ENCODE measurements at places on chromosomes 5 and 9.

DNA sequence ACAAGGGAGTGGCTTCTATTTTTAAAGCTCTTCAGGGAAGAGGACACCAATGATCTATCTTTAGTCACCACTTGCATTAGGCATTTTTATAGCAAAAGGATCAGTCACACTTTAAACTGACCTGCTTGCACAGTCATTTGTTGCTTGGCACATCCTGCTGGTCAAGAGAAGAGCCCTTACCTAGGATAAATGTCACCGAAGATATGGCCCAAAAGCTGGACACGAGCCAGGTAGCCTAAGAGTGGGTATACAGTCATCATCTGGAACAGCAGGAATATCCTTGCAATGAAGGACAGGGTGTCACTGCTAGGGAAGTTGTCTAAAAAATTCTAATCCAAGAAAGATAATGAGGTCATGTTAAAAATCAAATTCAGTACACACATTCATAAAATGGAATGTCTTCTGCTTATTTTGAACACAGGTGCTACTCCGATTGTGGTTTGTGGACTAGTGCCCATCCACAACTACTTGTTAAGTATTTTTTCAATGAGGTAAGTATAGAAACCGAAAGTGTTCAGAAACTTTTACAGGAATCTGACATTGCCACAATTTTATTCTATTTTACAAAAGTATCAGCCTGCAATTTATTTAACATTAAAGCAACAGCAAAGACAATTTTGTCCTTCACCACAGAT lies 78.4 kb downstream of the SLC38A9 start:
- DNase-seq, result no peak

DNA sequence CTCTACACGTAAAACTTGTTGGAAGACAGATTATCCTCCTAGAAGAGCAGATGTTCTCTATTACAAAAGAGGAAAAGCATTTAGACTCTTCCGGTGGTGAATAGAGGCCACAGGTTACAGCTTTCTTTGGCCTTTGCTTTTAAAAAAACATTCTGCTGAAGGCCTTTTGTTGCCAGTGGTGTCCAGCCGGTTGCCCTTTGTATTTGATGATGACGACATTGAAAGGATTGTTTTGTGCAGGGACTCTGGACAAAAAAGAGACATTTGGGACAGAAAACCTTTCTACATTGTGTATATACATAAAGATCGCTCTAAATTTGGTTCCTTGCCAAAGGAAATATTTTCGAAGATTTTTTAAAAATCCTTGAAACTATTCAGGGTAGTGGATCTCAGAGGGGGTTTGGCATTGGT lies 180.3 kb downstream of the C9orf152 start:
- no peak for DNase-seq

DNA sequence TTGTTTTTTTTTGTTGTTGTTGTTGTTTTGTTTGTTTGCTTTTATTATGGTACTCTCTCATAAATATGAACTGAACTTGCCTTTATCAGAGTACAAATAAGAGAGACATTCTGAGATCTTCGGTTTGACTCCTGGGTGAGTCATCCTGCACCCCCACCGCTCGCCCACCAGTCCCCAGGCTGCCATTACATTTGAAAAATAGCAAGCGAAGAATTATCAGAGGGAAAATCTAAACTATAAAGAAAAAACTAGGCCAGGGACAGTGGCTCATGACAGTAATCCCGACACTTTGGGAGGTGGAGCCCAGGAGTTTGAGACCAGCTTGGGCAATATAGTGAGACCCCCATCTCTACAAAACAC lies 122.1 kb upstream of the MAP3K1 start:
- DNase-seq, result no peak

GRCh38 chr5:64653766-64654560 lies 36.3 kb upstream of the SHISAL2B start:
- DNase-seq, result no peak

DNA sequence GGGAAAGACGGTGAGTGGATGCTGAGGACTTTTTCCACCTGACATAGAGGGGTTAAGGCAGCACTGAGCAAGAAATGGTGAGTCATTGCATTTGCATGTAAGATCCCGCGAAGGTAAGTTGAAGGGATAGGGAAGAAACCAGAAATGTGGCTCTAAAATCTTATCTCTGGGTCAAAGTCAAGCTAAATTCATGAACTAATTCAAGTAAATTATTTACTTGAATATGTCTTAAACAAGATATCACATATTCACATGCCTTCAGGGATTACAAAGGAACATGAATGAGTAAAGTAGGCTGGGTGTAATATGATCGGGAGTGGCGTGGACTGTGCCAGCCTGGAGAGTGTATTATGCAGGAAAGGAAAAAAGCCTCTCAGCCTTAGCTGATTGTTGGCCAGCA lies 74.4 kb upstream of the EQTN start:
- DNase-seq, result no peak

DNA sequence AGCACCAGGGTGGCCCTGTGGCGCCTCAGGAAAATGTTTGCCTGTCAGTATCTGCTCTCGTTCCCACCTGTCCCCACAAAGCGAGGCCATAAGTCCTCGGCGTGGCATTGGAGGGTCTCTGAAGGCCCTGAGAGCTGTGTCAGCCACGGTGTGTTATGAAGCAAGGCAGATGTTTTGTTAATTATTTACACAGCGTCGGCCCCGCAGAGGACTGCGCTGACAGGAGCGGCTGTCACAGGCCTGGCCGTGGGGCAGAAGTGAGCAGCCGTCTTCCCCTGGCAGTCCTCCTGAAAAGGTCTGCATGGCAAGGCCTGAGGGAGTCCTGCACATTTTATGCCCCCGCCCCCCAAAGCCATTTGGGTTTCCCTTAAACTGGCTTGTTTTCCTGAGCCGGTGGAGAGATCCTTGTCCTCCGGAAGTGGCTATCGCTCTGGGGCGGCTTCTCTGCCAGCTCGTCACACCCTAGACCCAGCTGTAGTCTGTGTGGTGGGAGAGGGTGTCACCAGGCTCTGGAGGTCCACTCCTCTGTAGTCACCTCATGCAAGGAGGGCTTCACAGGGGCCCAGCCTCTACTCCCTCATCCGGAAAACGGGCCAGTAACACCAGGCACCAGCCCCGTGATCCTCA lies 6.2 kb downstream of the NEK6 start:
- no peak for DNase-seq

DNA sequence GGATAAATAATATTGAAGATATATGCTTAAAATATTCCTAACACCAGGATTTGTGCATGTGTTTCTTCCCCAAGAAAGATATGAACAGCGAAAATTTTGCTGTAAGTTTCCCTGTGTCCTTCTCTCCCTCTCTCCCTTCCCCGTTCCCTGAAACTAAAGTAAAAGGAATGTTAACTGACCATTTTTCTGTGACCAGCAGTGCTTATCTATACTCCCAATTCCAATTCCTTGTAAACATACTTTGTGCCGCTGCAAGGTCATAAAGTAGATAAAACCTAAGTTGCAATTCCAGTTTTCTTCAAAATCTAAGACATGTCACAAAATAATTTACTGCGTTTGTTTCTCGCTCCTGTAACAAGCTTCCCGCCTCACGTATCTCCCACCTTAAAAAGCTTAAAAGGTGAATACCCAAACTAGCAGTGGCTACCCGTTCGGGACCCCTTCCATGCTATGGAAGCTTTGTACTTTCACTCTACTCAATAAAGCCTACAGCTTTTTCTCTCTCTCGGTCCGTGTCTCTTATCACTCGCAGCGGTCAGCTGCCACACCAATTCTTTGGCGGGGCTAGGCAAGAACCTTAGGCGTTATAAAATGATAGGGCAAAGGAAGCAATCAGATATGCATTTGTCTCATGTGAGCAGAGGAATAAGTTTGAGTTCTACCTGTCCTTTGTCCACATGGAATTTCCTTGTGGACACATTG lies 1798.0 kb downstream of the EFNA5 start:
- DNase-seq, result no peak

DNA sequence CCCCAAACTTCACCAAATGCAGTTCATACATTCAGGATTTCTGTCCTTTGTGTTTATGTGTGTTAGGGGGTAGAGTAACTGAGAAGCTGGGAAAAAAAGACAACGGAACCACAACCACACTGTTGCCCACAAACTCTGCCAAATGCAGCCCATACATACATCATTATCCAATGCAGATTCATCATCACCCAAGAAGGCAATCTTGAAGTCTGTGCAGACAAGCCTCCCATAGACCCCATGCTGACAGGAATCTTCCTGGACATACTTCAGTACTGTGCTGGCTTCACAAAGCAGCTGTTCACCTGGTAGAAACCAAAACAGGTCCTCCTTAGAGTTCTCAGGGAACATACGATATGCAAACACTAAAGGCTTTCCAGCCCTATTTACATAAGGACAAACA lies 38.9 kb downstream of the MTMR12 start:
- peak; percentile 60 for DNase-seq

- DNase-seq, result peak; percentile 81
Observed at GRCh38 chr5:65076251-65076869, 307.6 kb downstream of the CWC27 start.

- DNase-seq, result no peak
Observed at GRCh38 chr5:28009576-28009975, 971.2 kb upstream of the CDH9 start.

GRCh38 chr9:123062351-123063176 lies 29.1 kb downstream of the GPR21 start:
- no peak for DNase-seq

- DNase-seq, result no peak
Observed at GRCh38 chr5:96657068-96657467, 5.1 kb upstream of the CAST start.

DNA sequence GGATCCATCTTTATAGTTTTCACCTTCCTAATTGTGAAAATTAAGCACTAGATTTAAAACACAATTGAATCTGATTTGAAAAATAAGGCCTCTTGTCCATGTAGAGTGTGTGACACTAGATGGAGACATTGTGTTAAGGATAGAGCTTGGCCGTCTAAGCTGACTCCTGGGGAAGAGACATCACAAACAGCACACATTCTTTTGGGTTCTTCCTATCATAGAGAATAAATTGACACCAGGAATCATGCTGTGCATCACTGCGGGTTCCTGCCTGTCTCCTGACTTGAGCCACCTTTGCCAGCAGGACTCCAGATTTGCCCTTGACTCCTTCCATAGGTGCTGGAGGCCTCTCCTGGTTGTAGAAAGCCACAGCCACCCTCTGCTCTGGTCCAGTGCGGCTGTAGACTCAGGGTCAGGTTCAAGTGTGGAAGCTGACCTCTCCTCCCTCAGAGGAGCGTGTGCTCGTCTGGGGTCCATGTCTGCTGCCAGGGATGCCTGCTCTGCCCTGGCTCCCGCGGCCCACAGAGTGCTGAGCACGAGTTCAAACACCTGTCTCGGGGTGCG lies 11.2 kb downstream of the ROPN1L start:
- DNase-seq, result peak; percentile 92

GRCh38 chr5:141484641-141485311 lies at the start of gene PCDHGC4:
Gene PCDHGC4 (plus strand): TSS chr5:141485030. CDS start chr5:141485174, 144 bp downstream.
- DNase-seq, result peak; percentile 49

GRCh38 chr9:80557256-80557655 lies 985.5 kb downstream of the TLE4 start:
- DNase-seq, result no peak

DNA sequence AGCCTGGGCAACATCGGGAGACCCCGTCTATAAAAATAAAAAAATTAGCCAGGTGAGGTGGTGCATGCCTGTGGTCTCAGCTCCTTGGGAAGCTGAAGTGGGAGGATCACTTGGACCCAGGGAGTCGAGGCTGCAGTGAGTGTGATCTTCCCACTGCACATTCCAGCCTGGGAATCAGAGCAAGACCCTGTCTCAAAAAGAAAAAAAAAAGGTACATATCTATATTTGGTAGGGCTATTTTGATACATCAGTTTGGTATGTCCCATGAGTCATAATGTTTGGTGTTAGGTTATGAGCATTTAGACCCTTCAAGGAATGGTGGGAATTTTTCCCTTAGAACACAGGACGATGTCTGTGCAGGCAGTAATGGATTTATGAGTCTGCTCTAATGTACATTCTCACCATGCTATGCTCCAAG lies 55.3 kb upstream of the POU4F3 start:
- DNase-seq, result no peak

DNA sequence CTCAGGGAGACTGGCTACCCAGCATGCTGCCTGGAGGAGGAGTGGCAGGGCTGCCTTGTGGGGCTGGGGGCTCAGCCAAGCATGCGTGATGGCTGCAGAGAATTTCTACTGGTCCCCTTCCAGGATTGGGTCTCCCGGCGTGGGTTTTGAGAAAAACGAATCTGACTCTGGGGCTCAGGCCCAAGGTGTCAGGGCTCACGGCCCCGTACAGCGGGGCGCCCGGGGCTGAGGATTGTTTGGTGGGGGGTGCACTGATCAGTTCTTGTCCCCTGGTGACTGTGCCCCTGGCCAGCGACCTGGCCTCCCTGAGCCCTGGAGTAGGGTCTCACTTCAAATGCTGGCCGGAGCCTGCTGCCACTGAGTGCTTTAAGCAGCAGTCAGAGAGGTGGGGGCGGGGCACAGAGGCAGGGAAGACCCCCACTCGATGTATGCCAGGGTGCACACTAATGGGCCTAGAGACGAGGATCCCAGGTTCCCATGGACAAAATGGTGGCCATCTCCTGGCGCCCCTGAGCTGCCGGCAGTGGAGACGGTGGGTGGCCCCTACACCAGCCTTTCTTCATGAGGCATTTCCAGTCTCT lies 45.5 kb upstream of the RNU6ATAC start:
- no peak for DNase-seq

- peak; percentile 83 for DNase-seq
Observed at GRCh38 chr9:15294604-15295003, 12.4 kb downstream of the TTC39B start.

- no peak for DNase-seq
Observed at GRCh38 chr5:160385496-160385895, 14.4 kb downstream of the FAM200C start.

- DNase-seq, result no peak
Observed at GRCh38 chr5:141135718-141136266, 786 bp downstream of the PCDHB5 start.

GRCh38 chr5:40165106-40165788 lies 514.5 kb upstream of the PTGER4 start:
- DNase-seq, result no peak

DNA sequence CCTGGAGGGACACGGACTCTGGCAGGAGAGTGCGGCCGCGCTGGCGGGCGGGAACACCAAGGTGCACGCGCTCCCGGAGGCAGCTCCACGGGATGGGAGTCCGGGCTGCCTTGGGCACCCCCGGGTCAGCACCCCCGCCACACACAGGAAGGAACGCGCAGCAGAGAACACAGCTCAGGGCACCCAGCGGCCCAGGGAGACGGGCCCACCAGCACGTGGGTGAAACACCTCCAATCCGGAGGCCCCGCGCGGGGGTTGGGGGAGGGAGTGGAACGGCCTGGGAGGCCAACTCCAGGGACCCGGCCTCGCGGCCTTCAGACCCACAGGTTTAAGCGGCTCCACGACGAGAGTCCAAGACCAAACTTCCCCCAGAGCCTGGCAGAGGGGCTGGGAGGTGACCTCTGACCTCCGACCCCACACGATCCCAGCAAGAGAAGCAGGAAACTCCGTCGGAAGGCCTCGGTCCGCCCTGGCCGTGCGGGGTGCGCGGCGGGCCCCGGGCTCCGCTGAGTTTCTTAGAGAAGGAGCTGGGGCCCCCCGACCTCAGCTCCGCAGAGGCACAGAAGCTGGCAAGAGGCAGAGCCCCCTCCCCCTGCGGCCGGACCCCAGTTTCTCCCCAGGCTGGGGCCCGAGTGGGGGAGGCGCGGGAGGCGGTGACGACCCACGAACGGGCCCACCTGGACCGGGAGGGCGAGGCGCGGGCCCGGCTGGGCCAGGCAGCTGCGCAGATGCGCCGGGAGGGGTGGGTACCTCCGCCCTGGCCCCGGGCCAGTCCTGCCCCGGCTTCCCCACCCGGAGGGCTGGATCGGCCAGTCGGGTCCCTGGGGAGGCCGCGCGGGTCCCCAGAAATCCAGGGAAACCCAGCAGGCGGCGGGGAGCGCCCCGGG lies 851 bp downstream of the NACC2 start:
- no peak for DNase-seq

All from NCI-H524 (cell line).